ENCODE measurements at places on chromosomes 16 and 17.

GRCh38 chr17:54932711-54933110, 32.1 kb downstream of the TOM1L1 start:
- DNase-seq: no peak

DNA sequence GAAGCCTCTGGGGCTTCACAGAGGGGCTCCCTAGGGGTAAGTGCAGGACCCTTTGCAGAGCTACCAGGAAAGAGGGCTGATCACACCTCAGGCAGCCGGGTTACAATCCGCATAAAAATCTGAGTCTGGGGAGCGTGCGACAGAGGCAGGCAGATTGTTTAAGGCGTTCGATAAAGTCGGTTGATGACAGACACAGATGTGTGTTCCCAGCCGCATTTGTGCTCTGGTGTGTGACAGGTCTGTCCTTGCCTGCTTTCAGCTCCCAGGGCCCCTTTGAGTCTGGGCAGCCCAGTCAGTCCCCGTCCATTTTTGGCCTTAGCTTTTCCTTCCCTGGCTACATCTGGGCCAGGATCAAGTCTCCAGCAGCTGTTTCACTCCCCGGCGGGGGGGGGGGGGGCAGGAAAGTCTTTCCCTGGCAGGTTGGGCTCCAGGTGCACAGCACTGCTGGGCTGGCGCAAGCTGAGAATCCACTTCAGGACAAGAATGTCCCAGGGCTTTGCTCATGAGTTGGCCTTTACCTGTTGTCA, 1.3 kb upstream of the ZACN start:
- no peak for DNase-seq

- no peak for DNase-seq
These were observed 67.5 kb downstream of the KSR1 start for GRCh38 chr17:27523712-27524111.

DNA sequence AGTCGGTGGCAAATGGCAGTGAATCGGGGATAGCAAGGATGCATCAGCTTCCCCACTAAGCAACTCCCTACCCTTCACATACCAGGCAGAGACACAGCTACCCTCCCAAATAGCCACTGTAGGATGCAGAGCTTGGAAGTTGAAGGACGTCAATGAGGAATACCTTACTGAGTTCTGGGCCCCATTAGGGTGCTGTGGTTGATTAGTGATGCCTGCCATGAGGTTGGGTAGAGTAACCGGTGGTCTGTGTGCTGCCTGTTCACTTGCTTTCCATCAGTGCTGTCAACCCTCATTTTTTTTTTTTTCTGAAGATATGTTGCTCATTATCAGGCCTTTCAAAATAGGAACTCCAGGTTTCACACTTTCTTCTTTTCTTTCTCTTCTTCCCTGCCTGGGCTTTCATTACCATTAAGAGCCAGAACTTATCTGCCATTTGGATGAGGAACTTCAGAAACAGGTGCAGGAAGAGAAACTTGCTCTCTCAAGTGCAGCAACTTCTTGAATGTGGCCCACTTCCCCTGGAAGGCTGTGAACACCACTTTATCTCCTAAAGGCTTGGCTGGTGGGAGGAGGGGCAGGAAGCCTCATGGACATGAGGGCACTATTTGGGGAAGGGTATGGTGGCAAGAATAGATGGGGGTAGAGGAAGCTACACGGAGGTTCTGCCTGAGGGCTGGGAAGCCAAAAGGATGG, 183.5 kb downstream of the NTN1 start:
- DNase-seq: no peak

Measured in CD8-positive, alpha-beta memory T cell (primary cell).